ENCODE measurements at places on chromosomes 1 and 21.

DNA sequence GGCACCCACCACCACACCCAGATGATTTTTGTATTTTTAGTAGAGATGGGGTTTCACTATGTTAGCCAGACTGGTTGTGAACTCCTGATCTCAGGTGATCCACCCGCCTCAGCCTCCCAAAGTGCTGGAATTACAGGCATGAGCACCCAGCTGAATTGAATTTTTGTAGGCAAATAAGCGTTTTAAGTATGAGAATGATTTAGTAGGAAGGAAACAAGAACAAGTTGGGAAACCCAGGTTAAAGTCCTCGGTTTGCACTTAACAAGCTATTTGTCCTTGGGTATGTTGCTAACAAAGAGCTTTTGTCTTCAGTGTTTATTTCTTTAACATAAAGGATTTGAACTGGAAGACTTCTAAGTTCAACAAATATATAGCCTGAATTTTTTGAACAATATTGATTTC lies 23.9 kb downstream of the BTF3L4 start:
- DNase-seq: no peak

DNA sequence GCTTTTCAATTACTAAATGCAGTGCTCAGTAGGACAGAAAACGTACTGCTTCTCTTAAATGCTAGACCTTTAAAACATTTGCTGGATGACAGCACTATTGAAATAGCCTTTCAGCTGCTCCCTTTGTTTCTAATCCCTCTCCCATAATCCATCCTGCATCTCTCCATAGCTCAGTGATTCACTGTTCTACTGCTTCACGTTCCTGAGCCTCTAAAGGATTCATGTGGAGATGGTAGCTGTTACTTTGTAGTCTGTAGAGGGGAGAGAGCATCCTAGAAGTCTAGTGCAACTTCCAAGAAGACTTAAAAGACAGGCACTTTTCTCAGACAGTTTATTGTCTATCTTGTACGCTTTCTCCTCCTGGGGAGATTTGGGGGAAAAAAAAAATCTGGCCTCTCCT lies 51.4 kb downstream of the LRRC8B start:
- no peak for DNase-seq

GRCh38 chr1:18199462-18199861 lies 91.9 kb downstream of the IGSF21 start:
- DNase-seq: no peak

- no peak for DNase-seq
Observed at GRCh38 chr1:39657923-39658485, 13.9 kb downstream of the NT5C1A start.

DNA sequence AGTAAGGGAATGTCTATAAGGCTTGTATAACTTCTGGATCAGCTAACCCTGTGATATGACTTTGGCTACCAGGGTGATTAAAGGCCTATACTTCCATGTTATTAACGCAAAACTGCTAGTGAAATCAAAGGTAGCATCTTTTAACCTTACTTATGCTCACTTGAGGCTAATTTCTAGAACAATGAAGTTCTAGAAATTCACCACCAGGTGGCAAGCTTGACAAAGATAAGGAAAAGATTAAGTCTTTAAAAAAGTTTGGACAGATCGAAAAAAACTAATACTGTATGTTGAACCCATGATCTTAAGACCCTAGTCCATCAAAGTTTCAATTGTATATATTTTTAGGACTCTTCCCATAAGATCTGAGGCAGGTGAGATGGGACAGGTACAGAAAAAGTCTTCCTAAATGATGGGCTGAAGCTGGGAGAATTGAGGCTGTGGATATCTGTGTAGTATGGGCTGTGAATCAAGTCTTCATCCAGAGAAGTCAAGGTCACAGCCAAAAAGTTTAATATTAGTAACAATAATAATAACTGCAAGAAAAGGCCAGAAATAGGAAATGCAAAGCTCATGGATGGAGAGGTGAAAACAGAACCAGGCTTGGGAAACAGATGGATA lies 18.8 kb downstream of the KYAT3 start:
- DNase-seq: no peak

- no peak for DNase-seq
Observed at GRCh38 chr21:19468991-19469715, 1065.6 kb upstream of the TMPRSS15 start.

- DNase-seq: no peak
Observed at GRCh38 chr1:204127597-204128242, 24.1 kb downstream of the ETNK2 start.

DNA sequence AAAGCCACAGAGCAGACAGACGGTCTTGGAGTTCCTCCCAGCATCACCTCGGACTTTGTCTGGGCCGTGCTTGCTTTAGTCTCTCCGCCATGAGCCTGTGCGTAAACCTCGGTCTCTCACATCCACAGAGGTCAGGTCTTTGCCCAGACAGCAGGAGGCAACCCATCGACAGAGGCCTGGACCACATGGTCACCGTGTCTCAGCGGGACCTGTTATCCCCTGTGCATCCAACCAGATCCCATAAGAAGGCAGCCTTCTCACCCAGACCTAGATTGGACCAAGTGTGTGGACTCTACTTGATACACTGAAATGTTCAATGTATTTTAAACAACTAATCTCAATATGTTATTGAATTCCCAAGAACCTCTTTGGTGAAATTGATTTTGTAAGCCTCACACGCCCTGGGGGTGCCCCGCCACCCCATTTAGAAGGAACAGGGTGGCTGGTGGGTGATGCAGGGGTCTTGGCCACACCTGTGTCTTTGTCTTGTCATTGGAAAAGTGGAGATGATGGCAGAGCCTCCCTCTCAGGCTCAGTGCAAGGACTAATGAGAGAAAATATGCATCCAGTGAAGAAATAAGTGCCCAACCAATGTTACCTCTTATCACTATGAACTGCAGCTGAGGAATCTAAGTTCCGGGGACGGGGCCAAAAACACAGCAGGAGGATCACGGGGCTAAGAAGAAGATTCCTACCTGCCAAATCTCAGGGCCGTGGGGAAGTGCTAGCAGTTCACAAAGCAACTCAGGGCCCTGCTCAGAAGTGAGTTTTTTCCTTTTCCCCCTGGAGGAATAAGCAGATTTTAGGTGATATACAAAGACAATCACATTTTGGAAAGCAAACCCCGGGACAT lies 101.6 kb upstream of the BACE2 start:
- no peak for DNase-seq

- no peak for DNase-seq
Observed at GRCh38 chr1:174894117-174894762, 105.5 kb upstream of the CACYBP start.

- no peak for DNase-seq
Observed at GRCh38 chr1:29962336-29962735, 726.0 kb downstream of the PTPRU start.

GRCh38 chr1:19344372-19344810 lies 32.3 kb downstream of the SLC66A1 start:
- DNase-seq: no peak

DNA sequence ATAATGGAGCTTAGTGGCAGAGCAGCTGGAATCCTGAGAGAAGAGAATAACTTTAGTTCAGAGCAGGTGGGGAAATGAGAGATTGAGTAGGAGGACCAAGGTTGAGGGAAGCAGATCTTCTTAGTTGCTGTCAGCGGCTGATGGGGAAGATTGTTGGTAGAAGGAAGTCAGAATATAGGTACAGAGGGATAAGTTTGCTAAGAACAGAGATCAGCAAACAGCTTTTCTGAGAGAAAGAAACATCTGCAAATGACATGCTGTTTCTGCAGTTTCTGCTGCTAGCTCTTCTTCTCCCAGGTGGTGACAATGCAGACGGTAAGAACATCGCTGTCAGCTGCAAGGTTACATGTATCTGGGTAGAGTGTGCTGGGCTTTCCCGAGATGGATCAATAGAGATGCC lies at the start of gene CD1C:
Gene CD1C, plus strand, starts transcription at position 113 of the 400 bp plus-strand sequence. Its CDS starts 142 bp downstream, at position 255.
- no peak for DNase-seq

- no peak for DNase-seq
Observed at GRCh38 chr1:3837685-3838084, 19.3 kb downstream of the CEP104 start.

DNA sequence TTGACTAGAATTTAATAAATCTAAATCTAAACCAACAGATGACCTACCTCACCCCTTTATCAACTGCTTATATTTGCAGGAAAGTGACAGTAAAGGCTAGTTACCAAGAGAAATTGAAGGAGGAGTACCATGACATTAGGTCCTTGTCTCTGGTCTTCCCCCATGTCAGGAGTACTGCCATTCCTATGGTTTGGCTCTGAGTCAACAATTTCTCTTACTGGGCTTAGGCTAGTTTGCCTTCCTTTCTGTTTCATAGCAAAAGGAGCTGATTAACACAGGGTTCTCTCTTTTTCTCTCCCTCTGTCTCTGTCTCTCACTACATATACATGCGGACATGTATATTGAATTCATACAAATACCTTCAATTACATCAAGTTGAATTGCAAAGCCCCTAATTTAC lies 579.9 kb downstream of the DPYD start:
- no peak for DNase-seq

GRCh38 chr1:4512636-4513035 lies 141.8 kb upstream of the AJAP1 start:
- DNase-seq: no peak

DNA sequence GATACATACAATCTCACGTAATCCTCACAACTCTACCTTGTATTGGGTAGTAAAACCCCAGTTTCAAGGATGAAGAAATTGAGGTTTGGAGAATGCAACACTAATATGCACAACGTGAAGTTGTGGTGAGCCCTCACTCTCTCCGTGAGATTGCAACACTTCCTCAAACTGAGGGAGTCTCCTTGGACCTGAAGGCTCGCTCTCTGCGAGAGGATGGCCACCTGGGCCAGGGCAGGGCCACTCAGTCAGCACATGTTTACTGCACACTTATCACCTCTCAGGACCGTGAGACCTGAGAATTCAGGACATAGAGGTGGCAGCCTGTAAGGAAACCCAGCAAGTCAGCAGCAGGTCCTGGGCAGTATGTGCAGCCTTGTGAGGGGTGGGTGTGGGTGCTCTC lies 8.7 kb downstream of the SH3BP5L start:
- no peak for DNase-seq

GRCh38 chr1:25103164-25103795 lies 129.0 kb downstream of the SYF2 start:
- no peak for DNase-seq

DNA sequence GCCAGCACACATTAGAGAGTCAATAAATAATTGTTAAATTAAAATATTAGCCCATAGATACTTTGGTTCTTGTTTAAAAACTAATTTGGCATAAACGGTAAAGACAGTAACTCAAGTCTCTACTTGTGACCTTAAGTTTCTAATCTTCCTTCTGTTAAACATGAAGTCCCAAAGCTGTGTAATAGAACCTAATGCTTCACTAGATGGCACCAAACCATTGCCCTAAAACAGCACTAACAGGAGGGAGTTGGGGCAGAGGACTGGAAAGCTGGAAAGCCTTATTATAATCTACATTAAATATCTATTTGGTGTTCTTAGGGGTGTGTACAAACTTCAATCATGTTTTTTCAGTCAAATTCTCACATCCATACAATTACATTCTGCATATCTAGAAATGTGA lies 176.7 kb downstream of the OLFM3 start:
- no peak for DNase-seq

DNA sequence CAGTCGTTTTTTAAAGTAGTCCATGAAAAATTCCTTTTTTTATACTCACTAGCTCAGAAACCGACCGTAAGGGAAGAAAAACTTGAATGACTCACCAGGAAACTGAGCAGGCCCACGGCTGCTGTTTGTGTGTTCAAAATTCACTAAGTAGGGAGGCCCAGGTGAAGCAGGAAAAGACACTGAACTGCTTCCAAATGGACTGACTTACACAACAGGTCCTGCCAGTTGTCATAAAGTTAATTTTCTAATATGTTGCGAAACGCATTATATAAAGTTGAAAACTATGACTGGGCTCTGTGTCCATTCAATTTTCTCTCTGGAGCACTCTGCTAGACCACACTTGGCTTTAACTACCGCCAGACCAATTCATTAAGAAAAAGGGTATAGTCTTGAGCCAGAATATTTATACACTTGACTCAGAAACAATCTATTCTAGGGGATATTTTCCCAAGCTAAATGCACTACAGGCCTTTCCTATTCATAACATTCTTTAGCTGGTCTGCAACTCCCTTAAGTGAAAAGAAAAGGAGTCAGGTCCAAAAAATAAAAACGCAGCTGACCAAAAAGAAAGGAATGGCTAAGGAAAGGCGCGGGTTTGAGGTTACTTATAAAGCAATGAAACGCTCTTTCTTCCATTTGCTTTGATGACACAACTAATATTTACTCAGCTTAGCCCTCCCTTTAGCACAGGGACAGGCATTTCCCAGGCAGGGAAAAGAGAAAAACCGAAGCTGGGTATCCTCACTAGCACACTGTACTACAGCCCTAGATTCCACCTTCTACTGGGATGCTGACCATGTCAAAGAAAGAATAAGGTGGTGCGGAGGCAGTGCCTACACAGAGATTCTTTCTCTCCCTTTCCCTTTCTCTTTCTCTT lies 306.3 kb upstream of the ESRRG start:
- DNase-seq: no peak

DNA sequence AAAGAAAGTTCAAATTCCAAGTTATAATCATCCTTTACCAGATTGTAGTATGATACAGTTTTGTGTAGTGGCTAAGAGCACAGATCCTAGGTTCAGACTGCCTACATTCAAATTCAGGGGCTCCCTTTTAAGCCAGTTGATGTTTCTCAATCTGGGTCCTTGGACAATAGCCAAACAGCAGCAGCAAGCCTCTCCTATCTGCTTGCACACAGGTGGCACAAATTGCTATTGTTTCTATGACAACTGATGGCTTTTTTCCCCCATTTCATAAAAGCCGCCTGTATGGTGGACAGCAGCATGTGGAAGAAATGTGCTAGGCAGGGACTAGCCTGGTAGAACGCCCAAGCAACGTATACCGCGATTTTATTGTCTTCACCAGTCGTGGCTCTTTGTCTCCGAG lies 76.5 kb downstream of the S1PR1 start:
- DNase-seq: no peak

DNA sequence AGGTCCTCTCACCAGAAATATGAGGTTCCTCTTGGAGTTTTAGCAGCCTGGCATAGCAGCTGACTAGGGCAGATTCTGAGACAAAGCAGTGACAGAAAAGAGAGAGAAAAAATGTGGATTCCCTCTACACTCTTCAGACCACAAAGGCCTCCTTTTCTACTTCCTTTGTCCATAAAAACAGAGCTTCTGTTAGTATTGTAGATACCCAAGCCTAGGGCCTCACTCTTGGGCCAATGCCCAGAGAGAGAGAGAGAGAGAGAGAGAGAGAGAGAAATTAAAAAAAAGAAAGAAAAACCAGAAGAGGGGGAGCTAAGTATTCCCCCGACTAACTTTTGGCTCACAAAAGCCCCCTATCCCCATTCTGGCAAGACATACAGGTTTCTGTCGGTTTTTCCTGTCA lies 2.4 kb upstream of the ZRANB2 start:
- DNase-seq: no peak

GRCh38 chr1:203701606-203702005 lies 63.4 kb upstream of the LAX1 start:
- DNase-seq: no peak

DNA sequence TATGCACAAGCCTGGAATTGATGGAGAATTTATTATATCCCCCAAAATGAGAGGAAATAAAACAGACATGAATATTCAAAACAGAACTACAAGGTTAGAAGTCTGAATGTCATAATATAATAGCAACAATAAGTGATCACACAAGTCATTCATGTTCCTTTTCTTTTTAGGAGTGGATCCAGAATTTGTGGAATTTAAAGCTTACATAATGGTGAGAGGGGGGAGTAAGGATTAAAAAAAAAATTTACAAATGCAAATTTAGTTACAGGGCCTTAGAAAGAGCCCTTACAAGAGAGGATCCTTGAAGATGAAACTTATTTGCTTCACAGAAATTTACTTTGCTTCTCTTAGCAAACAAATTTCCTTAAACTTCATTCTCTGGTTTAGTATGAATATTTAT lies 716.1 kb upstream of the CXADR start:
- DNase-seq: no peak

- DNase-seq: no peak
Observed at GRCh38 chr1:77825131-77825709, 45.8 kb downstream of the MIGA1 start.

All from cortex of kidney (tissue), 1 donor.